ENCODE measurements at places on chromosomes 2 and 18.

GRCh38 chr2:162490052-162490717 lies 146.3 kb downstream of the GCA start:
- no peak for DNase-seq

DNA sequence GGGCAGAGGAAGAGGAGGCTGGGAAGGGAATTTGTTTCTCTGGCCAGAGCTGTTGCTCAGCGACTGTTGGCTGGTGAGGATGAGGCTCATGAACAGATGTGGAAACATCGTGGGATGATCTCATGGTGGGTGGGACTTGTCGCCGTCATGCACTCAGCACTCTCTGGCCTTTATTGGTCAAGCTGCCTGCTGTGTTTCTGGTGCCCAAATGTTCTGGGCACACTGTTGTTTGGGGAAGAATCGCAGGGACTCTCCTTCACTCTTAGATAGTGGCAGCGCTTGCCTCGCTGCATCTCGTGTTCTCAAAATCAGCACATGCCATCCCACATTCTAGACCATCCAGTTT lies 145.6 kb downstream of the AGAP1 start:
- DNase-seq: no peak

DNA sequence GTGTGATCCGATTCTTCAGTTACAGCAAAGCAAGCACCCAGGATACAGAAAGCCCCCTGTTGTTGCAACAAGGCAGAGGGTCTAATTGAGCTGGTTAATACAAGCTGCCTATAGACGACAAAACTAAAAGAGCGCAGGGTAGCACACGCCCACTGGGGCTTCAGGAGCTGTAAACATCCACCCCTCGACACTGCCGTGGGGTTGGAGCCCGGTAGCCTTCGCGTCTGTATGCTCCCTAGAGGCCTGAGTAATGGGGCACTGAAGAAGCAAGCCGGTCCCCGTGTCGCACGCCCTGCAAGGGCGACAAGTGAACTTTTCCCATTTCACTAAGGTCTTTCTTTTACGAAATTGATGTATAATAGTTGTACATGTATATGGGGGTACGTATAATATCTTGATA lies 24.7 kb upstream of the CHRNA1 start:
- DNase-seq: no peak

DNA sequence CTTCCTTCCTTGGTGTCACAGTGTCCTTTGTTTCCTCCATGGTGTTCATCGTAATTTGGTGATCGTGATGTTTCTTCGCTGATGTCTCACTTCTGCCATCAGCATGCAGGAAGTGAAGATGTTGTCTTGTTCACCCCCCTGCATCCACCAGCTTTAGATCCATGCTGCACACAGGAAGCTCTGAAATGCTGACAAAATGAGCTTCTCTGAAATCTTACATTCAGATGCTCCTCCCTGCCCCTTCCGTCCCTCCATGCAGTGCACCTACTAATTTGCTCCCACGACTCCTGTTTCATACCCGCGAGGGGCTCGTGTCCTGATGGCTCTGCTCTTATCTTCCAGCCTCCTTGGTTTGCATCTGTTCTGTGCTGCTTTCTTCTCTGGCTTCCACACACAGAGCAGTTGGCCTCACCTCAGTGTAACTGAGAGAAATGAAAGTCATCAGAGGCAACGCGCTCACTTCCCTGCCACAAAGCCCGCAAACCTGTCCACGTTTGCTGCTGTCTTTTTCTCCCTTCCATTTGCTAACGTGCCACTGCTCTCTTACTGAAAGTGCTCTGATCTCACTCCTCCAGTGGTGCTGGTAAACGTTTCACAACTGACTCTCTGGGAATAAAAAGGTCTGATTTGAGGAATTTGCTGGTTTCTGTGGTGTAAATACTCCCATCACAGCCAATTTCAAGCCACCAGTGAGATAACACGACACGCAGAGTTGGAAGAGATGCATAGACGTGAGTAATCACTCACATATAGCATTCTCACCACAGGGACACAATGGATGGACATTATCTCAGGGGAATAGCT lies 41.0 kb upstream of the MGAT4A start:
- peak; percentile 57 for DNase-seq

DNA sequence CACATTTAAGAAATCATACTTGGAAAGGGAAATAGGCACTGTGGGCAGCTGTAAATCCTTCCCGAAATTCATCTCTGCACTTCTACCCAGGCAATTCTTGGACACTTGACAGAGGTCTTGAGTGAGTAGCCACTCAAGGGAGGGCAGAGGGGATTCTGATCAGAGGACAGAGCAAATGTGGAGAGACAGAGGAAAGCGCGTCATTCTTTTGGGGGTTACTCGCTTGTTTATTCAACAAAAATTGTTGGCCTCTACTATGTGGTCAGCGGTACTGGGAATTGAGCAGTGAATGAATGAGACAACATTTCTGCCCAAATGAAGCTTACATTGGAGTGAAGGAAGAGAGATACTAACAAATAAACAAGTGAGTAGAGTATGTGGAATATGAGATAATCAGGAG lies 41.4 kb upstream of the YES1 start:
- no peak for DNase-seq

GRCh38 chr2:106885971-106886915 lies at the start of gene ST6GAL2:
Gene ST6GAL2, minus strand, starts transcription at chr2:106886167. Its CDS starts 42,190 bp downstream, at chr2:106843977.
- DNase-seq: no peak

DNA sequence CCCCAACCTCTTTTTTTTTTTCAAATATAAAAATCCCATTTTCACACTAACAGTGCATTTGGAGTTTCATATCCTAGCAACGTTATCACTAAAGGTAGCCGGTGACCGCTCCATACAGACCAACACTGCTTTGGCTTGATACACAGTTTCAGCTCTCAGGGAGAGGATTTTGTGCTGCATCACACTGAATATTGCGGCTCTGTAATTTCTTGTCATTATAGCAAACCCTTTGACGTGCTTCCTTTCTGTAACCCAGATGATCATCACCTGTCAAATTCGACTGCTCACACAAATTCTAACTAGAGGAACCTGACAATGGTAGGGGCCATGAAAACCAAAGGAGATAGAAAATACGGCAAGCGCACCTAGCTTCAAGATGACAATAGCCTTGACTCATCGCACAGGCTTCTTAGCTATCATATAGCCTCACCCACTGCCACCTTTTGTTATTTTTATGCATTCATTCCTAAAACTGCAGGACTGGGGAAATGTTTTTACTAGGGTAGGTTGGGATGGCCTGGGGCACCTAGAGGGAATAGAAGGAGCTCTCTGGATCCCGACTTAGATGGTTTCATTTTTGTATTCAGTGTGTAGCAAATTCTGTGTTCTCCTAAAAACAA lies 582.9 kb upstream of the PIK3C3 start:
- DNase-seq: no peak

GRCh38 chr2:207497596-207497995 lies 32.2 kb upstream of the CREB1 start:
- no peak for DNase-seq

Data from activated CD4-positive, alpha-beta T cell treated with anti-CD3 and anti-CD28 coated beads, Interleukin-2, amount 50 U/mL, for 24 hours (primary cell).